DMS 273 treated with DMSO at 0.1 percent for 48 hours (cell line): ENCODE measurements at places on chromosomes 4 and X.
A peak's percentile ranks its signal among the peaks of the same experiment; 100 is the strongest.

GRCh38 chrX:120813982-120814381 is 61.7 kb downstream of the CT47B1 start:
- no peak for DNase-seq

DNA sequence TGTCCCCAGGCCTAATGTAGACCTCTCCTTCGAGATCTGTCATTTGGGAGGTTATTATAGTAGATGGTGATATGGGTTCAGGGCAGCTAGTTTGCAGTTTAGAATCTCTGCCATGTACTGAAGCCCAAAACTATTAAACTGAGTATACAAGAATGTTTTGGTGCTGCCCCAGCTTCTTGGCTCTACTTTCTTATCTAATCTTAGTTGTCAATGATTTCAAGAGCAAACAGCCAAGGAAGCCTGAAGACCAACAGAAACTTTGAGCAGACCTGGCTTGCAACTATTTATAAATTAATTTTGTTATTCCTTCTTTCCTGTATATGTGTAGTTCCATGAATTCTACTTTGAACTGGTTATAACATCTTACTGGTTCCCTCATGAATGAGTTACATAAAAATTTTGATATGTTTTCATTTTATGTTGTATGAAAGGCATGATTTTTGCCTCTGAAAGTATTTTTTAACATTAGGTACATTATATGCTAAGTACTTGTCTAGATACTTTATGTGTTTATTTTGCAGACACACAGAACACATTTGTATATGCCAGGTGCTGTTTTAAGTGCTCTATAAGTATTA is 2.0 kb upstream of the MGST2 start:
- no peak for DNase-seq

GRCh38 chr4:184747034-184747830 is 13.3 kb upstream of the CENPU start:
- no peak for DNase-seq

- no peak for DNase-seq
Measured at GRCh38 chr4:48779095-48779997, 733 bp downstream of the FRYL start.

DNA sequence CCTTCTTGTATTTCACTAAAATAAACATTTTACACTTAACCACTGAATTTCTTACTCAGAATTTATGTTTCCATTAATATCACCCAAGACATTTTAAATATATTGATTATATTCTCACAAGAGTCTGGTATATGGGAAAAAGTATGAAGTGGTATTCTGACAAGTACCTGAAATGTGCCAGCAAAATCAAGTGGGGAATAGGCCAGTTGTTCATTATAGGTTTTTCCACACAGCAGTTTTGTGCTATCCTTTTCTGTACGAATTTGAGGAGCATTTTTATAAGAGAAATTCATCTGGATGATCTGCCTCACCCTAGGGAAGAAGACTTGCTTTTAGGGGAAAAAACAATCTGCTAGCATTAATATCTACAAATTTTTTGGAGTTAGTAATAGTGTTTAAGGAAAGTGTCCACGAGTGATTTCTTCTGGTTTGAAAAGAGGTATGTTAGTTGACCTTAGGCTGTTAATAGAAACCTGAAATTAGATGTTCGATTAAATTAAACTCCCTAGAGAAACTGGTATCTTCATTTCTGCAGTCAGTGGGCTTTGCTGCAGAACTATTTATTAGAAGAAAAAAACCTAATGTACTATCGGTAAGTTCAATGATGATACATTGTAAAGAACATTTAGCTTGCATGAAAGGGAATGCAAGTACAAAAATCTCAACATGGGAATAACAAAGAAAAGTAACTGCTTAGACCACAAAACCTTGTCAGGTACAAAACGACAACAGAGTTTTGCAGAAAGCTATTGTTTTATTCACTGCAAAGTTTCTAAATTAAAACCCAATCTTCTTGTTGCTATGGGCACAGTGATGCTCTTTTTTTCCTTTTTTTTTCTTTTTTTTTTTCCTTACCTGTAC is 1.8 kb downstream of the KLF3 start:
- DNase-seq = no peak

DNA sequence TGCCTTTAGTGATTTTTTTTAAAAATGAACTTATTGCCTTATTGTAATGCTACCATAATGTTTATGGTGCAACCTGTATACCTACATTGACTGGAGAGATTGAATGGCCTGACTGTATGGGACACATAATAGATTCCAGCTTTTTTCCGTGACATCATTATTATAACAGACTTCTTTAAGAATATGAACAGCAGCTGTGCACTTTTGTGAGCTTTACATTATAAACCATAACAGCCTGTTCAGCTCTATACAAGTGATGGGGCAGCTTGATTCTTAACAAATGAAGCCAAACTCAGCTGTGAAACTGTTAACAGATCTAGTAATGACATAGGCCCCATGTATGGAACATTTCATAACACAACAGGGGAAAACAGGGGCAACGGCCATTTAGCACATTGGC is 187.0 kb downstream of the BMPR1B start:
- DNase-seq = no peak

DNA sequence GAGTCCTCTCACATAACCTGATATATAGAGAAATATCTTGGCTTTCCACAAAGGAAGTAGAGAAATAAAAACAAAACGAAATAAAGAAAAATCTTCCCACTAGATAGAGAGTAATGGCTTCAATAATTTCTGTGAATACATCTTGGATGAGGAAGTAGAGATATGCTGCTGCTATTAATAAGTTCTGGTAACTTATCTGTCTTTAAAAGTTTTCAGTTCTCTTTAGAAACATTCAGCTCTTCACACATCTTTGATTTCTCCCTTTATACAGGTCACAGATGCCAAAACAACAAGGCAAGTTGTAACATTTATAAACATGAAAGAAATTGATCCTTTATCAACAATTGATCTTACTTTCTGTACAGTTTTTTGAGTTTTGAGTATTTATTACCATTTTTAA is 615.8 kb downstream of the TRAM1L1 start:
- DNase-seq = no peak

DNA sequence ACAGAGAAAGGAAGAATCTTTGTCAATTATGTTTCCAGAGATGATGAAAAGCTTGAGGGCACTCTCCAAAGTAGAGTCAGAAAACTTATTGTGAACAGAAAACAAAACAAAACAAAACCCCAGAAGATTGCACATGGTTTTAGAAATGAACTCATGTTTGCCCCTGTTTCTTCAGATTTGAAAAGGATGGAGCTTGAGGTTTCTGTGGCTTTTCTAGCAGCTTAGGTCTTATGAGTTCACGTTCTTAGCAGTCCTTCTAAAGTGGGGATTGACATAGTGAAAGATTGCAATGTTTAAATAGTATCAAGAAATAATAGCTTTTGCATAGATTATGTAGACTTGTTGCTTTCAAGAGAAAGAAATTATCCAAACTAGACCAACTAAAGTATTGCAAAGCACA is 421.8 kb downstream of the GBA3 start:
- no peak for DNase-seq

GRCh38 chr4:109947918-109948317 is 35.2 kb downstream of the EGF start:
- DNase-seq = no peak

GRCh38 chrX:44568196-44568595 is 25.5 kb upstream of the FUNDC1 start:
- no peak for DNase-seq

GRCh38 chr4:31998807-31999206 is 1278.6 kb downstream of the PCDH7 start:
- DNase-seq = no peak

- peak; percentile 68 for DNase-seq
Measured at GRCh38 chr4:79015411-79015810, 76.2 kb upstream of the PAQR3 start.

GRCh38 chr4:91228659-91229058 is 1075.1 kb upstream of the GRID2 start:
- DNase-seq = no peak

DNA sequence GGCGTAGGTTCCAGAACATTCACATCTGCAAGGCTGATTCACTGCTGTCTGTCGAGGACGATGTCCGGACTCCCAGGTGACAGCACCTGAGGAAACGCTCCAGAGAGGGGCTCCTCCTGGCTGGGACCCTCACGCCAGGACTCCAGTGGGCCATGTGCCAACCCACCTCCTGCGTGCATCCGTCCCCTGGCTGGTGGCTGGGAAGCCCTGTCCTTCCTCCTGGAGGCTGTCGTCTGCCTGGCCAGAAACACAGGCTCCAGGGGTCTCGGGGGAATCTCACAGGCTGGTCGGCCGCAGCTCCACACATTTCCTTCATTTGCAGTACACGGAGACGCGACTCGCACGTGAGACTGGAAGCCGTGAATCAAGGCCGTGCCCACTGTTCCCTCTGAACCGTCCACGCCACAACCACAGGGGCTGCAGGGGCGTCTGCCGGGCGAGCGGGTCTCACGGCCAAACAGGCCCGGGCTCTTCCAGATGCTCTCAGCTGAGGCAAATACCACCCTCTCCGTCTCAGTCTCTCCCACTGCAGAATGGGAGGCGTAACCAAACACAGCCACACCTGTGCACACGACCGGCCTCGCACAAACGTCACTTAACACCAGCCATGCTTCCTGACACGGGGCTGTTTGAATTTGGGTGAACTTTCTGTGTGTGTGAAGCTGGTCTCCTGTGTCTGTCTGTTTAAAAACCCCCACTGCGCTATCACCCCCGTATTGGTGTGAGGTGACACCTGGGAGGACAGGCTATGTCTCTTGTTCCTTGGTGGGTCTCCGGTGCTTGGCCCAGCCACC is 38.7 kb upstream of the MXD4 start:
- DNase-seq = no peak

- DNase-seq = no peak
Measured at GRCh38 chr4:98352940-98353339, 91.8 kb downstream of the RAP1GDS1 start.

GRCh38 chr4:110867251-110867960 is 244.5 kb upstream of the PITX2 start:
- DNase-seq = no peak

DNA sequence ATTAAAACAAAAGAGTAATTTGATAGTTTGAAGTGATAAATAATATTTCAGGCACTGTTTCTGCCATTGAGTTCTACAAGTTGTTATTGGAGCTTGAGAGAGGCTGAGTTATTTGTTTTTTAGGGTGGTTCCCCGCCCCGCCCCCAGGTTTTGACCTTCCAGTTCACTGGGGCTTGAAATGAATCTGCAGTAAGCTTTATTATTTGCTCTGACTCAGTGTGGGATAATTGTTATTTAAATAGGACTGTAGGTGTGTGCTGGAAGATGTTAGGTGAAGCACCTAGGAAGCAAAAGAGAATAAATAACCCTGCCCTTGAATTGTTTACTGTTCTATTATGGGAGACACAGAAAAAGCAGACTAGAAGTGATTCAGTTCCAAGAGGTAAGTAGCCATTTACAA is 81.2 kb upstream of the KCNIP4 start:
- no peak for DNase-seq

DNA sequence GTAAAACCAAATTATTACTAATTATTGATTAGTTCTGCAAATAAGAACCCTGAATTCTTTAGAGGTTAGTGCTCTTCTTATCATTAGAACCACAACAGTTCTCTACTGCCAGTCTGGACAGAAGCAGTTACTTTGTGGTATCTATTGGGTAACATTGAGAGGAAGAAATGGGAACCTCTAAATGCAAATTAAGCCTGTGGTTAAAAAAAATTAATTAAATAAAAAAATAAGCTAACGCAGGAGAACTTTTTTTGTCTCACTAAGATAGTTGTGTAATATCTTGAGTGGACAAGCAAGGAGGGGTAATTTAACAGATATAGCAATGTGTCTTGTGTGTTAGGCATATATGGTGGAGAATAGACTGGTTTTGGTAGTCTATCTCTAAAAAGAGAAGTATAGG is 32.9 kb upstream of the TET2 start:
- no peak for DNase-seq

DNA sequence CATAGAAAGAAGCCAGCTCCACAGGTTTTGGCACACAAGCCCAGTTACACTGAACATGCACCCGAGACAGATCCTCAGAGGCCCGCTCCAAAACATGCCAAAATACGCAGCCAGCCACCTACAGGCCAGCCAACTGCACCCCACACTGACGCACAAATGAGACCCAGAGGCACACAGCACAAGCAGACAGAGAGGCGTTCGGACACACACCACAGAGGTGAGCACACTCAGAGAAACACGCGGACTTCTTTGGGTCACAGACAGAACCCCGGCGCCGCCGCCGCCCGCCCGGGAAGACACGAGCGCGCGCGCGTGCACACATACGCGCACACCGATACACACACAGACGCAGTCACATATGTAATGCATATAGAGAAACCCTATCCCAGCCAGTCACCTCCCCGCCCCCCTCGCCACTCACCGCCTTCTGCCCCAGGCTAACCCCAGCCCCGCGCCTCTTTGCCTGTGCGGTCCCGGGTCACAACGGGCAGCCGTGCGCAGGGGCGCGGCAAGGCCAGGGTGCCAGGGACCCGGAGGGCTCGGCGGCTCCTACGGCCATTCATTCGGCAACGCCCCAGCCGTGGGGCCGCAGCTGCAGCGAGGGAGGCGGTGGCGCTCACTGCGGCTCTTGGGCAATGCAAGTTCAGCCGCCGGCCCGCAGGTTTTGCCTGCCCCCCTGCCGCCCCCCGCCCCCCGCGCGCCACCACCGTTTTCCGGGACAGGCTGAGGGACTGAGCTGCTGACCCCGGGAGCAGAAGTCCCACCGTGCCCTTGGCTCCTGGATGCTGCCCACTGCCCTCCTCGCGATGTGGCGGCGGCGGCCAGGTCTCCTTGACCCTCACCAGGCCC is 553 bp downstream of the SEPTIN6 start:
- no peak for DNase-seq

GRCh38 chr4:137530176-137530575 is 2.1 kb downstream of the PCDH18 start:
- no peak for DNase-seq

DNA sequence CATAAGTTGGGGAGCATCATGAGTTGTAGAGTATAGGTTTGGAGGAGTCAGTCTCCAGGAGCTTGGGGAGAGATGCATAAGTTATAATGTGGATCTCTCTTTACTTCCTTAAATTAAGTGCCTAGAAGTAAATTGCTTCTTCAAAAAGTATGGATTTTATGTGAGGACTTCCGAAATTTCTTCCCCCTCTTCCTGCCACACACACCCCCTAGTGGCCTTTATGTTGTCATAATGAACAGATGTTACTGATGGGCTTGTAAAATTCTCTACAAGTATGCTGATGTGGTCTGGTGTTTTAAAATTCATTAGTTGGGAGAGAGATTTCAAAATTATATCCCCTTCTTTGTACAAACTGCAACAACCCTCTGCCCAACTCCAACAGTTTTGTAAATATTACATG is 2.3 kb upstream of the METTL14 start:
- DNase-seq = no peak

- no peak for DNase-seq
Measured at GRCh38 chr4:17809667-17810066, 890 bp downstream of the DCAF16 start.

- DNase-seq = no peak
Measured at GRCh38 chr4:25280210-25280609, 32.4 kb upstream of the ZCCHC4 start.

DNA sequence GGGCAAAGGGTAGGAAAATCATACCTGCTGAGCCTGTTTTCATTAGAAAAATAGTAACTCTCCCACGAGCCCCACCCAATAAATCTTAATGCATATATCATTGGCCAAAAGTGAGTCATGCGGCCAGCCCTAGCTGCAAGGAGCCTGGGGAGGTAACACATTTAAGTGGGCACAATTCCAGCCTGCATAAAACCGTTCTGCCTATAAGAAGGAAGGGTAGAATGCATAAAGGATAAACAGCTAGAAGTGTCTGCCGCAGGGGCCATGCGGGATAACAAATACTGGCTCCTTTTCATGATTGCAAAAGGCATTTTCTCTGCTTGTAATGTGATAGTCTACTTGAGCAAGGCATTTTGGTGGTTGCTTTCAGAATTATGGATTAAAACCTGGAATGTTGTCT is 37.1 kb downstream of the EFHC2 start:
- DNase-seq = no peak
